Omental fat pad (tissue), 4 donors: ENCODE measurements at places on chromosomes 7 and 10.

GRCh38 chr10:11424456-11425295 lies 186.8 kb downstream of the USP6NL start:
- DNase-seq: no peak

DNA sequence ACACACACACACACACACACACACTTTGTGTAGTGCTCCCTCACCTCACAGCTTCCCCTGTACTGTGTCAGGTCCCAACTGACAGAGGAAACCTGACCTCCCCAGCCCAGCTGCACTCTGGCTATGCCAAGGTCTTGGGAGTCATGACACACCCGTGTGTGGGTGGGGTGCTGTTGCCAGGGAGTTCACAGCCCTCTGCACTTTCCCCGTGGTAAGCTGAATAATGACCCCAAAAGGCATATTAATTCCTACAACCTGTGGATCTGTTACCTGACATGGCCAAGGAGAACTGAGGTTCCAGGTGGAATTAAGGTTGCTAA lies 8.9 kb upstream of the NANOS1 start:
- no peak for DNase-seq

DNA sequence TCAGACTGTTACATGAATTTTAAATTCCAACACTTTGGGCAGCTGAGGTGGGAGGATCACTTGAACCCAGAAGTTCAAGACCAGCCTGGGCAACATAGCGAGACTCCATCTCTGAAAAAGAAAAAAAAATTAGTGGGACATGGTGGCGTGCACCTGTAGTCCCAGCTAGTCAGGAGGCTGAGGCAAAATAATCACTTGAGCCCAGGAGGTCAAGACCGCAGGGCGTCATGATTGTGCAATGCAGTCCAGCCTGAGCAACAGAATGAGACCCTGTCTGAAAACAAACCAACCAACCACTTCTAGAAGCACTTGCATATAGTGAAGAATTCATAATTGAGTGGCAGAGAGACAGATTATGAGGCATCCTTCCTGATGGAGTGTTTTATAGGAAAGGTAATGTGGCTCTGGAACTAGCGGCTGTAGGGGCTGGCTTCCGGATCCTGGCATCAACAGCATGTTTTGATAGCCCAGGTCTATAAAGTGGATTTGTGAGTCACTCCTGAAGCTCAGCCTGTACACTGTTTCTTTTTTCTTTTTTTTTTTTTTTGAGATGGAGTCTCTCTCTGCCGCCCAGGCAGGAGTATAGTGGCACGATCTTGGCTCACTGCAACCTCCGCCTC lies 40.3 kb upstream of the RSBN1L start:
- no peak for DNase-seq

GRCh38 chr10:7426349-7426748 lies 15.5 kb upstream of the SFMBT2 start:
- no peak for DNase-seq

DNA sequence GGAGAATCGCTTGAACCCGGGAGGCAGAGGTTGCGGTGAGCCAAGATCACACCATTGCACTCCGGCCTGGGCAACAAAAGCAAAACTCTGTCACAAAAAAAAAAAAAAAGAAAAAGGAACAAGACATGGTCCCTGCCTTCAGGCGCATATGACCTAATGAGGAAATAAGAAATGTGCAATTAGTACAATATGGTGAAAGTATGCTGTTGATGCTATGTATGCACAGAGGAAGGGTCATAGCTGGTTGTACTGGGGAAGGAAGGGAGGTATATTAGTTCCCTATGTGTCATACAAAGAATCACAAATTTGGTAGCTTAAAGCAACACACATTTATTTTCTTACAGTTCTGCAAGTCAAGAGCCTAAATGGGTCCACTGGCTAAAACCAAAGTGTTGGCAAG lies 97.8 kb upstream of the MPP7 start:
- DNase-seq: no peak

- DNase-seq: no peak
Observed at GRCh38 chr10:70622981-70623844, 20.7 kb upstream of the PRF1 start.

GRCh38 chr7:16509829-16510228 lies 16.8 kb upstream of the LRRC72 start:
- no peak for DNase-seq

DNA sequence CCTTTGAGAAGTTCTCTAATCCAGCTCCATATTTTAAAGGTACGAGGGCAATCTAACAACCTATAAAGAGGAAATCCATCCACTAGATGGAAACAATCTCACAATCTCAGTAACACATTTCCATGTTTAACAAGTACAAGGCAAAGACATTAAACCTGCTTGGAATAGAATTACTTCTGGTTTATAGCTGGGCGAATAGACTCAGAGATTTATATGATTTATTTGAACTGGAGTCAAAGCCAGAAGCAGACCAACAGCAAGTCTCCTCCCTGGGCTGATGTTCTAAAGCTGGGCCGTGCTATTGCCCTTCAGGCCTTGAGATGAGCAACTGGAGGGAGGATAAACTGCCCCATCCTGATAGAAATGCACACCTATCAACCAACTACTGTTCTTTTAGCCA lies 25.3 kb downstream of the SLC26A3 start:
- no peak for DNase-seq
